ENCODE measurements at places on chromosomes 6 and 20. TPM values are rescaled to one million over a fixed set of nuclear protein-coding genes. Genes with fewer than 3 reads are reported as not detected.
A peak's percentile ranks its signal among the peaks of the same experiment; 100 is the strongest.

GRCh38 chr20:57265997-57266290 lies 497 bp downstream of the BMP7 start:
- H3K4me1 ChIP-seq = peaks cover 28% of the 10 kb centered on the region
- H3K4me3 ChIP-seq = peak overlapping the region; percentile 87
- H3K27me3 ChIP-seq = peaks cover 13% of the 10 kb centered on the region

DNA sequence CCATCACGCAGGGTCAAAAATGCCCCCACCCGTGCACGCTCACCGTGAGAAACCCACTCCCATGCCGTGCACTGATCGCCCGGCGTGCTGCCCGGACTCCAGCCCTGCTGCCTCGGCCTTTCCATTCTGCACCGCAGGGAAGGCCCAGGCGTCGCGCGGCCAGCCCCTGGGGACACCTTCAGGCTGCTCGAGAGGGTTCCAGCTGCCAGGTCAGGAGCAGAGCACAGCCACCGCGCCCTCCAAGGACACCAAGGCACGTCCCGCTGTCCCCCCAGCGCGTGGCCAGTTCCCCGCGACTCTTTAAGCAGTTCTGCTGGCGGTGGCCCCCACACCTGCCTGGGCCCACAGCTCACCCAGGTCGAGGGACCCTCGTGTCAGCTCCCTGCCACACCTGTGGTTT lies 314.3 kb upstream of the QKI start:
- H3K27me3 ChIP-seq = no peaks in the 10 kb centered on the region
- peaks cover 5% of the 10 kb centered on the region for H3K4me1 ChIP-seq
- H3K36me3 ChIP-seq = no peaks in the 10 kb centered on the region

- no peaks in the 10 kb centered on the region for H3K4me1 ChIP-seq
- DNase-seq = no peak
- no peaks in the 10 kb centered on the region for H3K27me3 ChIP-seq
- no peaks in the 10 kb centered on the region for H3K36me3 ChIP-seq
- no peak overlapping the region for H3K27ac ChIP-seq
- no peak overlapping the region for H3K4me3 ChIP-seq
Observed at GRCh38 chr20:23146181-23146580, 60.1 kb upstream of the CD93 start.

DNA sequence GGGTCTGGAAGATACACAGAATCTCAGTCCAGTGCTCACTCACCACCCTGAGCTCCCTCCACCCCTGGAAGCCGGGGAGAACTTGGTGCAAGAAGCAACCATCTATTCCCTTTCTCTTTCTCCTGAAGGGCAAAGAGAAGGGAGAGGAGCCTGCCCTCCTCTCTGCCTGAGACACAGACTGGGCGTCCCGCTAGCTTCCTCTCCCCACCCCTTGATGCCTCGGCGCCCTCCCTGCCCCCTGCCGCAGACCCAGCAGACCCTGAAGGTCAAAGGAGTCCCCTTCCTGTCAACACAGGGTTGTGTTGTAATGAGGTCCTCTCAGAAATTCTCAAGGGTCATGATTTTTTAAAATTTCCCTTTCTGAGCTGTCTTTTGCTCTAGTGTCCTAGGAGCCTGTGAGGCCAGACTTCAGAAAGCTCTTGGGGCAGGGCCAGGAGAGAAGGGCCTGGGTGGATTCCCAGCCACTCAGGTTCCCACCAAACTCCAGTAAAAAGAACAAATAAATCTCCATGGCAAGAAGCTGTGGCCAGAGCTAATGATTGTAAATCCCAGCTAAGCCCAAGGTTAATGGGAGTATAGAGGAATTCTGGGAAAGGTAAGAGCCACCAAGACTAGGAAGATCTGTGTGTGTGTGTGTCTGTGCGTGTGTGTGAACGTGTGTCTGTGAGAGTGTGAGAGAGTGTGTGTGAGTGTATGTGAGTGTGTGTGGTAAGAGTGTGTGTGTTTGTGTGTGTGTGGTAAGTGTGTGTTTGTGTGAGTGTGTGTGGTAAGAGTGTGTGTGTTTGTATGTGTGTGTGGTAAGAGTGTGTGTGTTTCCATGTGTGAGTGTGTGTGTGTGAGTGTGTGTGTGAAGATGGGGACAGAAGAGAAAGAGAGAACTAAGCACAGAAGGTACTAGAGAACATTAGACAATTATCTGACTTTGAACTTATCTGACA lies 1.1 kb upstream of the JPH2 start:
- H3K36me3 ChIP-seq = no peaks in the 10 kb centered on the region
- no peak for DNase-seq

Gene EYS
- total RNA-seq = 13.2 TPM

Gene ENPP5
- 1.2 TPM for total RNA-seq

Gene SYCP2
- 0.69 TPM for total RNA-seq

DNA sequence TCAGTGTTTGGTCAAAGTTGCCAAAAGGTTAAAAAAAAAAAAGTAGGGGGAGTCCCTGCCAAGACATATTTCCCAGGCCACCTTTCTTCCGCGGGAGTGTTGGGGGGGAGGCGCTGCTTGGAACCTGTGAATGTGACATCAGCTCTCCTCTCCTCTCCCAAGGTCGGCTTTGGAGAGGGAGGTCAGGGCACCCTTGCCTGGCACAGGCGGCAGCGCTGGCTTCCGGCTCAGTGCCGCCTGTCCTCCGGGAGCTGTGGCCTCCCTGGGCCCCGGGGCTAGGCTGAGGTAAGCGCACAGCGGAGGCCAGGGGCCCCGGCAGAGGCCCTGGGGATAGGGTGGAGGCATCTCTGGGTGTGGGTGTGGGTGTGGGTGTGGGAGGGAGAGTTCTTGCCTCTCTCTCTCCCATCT lies 1.9 kb upstream of the EDN1 start:
- DNase-seq = no peak
- no peak overlapping the region for H3K27ac ChIP-seq
- no peaks in the 10 kb centered on the region for H3K36me3 ChIP-seq
- H3K4me1 ChIP-seq = peaks cover 12% of the 10 kb centered on the region
- no peak overlapping the region for H3K4me3 ChIP-seq

- H3K36me3 ChIP-seq = no peaks in the 10 kb centered on the region
- H3K4me1 ChIP-seq = peaks cover 25% of the 10 kb centered on the region
- peak within 1 kb of the TSS; percentile 96 for H3K27ac ChIP-seq
- H3K4me3 ChIP-seq = peak within 1 kb of the TSS; percentile 96
- peaks cover 11% of the 10 kb centered on the region for H3K27me3 ChIP-seq
Observed at GRCh38 chr6:122995921-122996793, at the start of gene CLVS2. TSS of gene CLVS2 (plus strand) at chr6:122996235. CDS start at chr6:122997778, 1,543 bp downstream.

DNA sequence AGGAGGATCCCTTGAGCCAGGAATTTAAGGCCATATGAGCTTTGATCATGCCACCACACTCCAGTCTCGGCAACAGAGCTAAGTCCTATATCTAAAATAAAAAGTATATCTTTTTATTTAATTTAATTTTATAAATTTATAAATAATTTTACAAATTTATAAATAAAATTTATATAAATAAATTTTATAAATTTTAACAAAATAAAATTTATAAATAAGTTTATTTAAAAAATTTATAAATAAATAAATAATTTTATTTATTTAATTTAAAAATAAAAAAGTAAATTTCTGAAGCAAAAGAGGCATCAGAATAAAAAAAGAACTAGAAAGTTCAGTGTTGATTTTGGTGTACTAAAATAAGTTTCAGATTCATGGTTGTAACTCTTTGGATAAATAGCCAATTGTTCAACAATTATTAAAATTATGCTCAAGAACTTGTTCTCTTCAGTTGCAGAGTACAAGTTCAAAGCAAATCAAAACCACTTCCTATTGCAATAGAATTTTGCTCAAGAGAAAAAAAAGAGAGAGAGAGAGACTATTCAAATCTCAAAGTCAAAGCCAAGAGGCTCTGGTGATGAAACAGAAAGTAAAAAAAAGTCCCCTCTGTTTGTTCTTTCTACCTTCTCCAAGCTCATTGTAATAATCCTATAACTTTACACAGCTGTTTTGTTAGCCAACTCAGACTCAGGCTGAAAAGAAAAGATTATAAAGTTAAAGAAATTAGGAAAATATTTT lies 547.5 kb upstream of the ADGRB3 start:
- H3K36me3 ChIP-seq = no peaks in the 10 kb centered on the region
- no peaks in the 10 kb centered on the region for H3K27me3 ChIP-seq
- H3K27ac ChIP-seq = no peak overlapping the region
- H3K4me3 ChIP-seq = no peak overlapping the region
- no peaks in the 10 kb centered on the region for H3K4me1 ChIP-seq

Data from glutamatergic neuron (in vitro differentiated cells).